Occipital lobe (tissue), 3 donors: ENCODE measurements at places on chromosomes 7 and 10.

DNA sequence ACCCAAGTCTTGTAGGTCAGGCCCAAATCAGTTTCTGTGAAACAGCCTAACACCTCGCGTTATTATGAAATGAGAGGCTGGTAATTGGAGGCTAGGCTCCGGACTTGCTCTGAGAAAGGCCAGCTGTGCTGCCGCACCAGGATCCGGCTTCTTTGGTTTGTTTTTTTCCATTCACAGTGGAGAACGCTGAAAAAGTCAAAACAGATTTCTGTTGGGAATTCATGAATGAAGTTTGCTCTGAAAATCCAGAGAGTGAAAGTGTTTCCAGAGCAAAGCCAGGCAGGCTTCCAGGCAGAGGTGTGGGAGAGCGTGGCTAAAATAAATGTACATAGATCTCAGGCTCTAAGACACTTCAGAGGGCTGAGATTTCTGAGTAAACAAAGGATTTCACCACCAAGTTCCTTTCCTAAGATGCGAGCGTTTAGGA, 240.1 kb downstream of the TRIL start:
- DNase-seq, result no peak

DNA sequence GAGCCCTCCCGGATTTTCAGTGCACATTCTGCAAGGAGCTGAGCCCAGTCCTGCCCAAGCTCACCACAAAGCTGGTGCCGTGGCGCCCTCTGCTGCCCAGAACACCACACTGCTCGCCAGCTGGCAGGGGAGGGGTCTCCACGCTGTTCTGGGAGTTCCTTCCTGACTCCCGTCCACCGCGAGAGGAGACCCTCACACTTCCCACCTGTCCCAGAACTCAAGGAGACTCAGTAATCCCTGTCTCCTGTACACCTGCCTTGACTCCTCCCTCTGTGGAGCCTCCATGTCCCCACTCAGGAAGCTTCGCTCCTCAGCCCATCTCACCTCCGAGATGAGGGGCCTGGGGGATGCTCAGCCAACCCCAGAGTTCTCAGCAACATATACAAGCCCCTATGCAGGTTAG, 11.3 kb downstream of the C10orf105 start:
- DNase-seq, result peak; percentile 36

DNA sequence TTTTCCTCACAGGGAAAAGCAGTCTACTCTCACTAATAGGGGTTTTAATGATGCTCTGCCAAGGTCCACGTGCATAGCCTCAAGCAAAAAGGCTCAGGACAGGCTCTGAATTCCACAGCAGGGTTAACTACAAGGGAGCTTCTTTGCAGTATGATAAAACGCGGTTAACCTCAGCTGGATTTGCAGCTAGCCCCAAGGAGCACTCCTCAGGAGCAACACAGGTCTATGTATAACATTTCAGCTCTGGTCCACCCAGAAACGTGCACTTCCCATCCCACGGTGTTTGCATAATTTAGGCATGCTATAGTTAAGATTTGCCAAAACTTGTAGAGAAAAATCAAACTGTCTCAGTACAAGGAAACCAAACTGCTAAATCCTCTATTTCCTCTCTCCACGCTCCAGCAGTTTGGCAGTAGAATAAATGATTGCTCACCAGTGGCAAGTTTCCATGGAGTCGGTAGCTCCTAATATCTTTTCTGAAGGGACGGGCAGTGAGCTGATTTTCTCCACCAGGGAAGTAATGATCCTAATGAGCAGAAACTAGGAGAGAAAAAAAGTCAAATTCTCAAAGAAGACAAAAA, 13.1 kb upstream of the ASB4 start:
- no peak for DNase-seq

DNA sequence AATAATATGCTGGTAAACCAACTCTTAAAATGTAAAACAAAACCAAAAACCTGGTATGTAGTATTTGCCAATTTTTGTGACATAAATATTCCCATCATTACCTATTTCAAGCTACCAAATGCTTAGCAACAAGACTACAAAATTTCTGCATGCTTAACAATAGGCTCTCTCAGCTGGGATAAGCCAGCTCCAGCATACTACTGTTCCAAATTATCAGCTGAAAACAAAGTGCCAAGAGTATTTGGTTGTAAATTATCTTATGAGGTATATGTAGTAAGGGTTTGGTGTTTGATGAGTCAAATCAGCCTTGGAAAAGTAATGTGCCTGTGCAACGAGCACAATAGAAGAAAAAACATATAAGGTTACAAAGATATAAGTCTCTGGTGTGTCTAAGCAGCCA, 263.2 kb downstream of the HGF start:
- no peak for DNase-seq

DNA sequence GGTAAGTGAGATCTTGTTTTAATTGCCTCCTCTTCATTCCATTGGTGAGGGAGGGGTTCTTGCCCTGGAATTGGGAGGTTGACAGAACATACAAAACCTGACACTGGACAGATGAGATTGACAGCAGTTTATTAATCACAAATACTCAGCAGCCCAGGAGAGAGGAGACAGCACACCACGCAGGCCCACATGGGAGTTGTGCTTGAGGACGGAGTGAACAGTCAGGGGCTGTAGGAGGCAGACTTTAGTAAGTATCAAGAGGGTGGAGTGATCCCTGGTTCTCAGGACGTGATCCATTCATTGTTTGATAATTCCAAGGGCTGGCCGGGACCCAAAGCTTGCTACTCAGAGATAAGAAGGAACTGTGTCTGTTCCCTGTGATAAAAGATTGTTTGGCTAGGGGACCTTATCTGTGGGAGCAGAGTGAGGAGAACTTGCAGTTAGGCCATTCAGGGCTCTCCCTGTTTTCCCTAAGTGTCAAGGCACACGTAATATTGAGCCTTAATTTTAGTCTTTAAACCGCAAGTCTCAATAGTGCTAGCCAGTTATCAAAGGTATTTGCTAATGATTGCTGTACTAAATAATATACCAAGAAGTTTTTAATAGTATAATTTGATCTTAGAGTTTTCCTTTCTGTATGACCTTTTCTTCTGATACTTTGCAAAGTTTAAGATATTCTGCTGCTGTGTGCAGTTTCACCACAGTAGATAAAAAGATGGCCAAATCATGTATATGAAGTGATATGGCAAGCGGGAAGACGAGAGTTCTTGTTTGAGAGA, 14.5 kb downstream of the CAPZA2 start:
- no peak for DNase-seq

- DNase-seq, result no peak
Observed at GRCh38 chr10:110379831-110380230, 75.1 kb upstream of the SMNDC1 start.

DNA sequence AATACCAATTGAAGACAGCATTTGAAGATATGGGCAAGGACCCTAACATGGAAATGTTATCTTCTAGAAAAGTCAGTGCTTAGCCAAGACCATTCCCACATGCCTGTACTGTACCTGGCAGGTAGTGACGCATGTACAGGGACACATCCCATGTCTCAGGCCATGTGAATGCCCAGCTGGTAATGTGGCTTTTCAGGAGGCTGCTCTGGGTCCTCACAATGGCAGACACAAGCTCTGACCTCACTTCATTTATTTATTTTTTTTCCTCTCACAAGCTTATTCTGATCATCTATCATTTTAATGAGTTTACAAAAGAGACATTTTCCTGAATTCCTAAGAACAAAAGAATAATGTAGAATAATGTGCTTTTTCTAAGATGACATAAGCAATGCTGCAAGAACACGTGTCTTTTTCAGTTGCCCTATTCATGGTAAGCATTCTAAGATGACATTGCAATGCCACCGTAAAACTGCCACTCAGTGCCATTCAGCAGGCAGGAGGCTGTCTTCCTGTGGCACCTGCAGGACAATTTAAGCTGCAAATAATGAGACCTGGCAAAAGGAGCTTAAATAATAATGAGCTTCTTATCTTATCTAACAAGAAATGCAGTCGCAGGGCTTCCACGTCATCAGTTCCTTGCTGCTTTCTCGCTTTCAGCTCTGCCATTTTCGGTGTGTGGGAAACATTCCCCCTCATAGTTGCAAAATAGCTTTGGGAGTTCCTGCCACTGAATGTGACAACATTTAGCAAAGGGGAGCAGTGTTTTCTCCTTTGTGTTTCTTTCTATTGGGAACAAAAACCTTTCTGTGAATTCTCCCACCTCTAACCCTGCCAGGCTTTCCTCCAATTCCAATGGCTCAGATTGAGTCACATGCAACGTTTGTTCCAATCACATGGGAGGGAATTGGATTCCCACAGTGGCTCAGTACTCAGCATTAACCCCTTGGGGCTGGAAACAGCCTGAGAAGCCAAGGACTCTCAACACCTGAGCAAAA, 113.0 kb downstream of the SEC23IP start:
- DNase-seq, result no peak

GRCh38 chr7:22944510-22944909, 69.4 kb downstream of the HYCC1 start:
- no peak for DNase-seq

DNA sequence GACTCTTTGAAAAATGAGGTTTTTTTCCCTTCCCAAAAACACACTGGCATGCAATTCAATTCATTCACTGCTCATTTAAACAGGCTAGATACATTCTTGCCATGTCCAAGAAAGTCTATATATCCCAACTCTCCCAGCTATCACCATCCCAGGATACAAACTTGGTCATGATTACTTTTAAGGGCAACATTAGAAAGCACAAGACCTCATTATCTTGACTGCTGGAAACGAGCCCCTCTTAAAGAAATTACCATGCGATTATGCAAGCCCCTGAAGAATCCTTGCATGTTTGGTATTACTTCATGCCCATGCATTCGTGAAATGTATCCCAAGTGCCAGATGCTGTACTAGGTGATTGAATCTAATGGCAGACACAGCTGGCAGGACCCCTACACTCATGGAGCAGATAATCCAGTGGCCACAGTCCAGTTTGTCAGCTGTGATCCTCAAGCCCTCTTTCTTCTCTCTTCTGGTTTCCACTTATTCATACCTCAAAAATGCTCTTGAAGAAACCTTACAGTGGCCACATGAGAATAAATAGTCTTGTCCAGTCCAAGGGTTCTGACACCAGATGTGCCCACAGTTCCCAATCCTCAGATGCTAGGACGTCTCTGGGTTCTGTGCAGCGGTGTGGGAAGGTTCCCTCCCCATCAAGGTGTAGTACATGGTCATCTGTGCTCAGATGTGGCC, 103.7 kb upstream of the HABP2 start:
- no peak for DNase-seq

DNA sequence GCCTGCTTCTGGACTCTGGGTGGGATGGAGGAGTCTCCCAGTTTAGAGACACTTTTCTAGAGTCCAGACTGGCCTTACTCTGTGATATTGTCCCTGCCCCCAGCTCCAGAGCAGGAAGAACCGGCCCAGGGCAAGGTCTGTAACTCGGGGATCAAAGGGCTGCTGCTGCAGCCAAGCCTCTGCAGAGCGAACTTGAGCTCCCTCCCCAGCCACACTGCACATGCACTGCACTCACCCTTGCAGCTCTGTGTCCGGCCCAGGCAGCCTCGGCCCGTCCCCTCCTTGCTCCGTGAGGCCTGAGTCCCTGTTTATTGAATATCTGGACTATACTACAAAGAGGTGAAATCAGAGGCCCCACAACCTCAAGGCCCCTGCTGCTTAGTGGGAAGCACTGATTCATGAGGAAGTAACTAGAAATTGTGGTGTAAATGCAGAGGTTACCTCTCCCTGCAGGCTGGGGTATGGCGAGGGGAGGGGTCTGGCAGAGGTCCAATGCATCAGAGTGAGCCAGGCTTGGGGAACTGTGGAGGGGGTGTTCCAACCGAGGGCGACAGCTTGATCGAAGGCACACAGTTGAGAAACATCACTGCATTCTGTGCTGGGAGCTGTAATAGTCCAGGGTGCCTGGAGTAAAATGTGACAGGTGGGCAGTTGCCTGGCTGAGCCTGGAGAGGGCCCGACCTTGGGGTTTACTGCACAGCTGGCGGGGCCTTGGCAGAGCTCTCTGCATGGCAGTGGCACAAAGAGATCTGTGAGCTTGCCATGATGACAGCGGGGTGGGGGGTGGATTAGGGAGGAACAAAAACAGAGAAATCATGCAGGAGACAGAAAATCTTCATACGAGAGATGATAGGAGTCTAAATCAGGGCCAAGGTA, 49.1 kb downstream of the AOC1 start:
- no peak for DNase-seq

GRCh38 chr7:28607855-28608193, 195.5 kb downstream of the CREB5 start:
- no peak for DNase-seq

DNA sequence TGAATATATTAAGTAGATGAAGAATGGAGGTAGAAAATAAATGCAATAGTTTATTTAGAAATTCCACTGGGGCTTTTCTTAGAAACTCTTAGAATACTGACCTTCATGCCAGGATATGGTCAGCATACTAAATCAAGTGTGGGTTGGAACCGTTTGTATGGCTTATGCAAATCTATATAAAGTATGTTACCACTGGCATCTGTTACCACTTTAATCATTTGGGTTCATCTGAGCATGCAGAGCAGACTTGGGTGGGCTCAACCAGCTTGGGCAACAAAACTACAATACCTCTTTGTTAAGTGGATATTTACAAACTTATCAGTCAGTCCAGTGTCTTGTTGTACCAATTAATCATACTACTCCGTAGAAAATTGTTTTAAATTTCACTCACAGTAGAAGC, 125.8 kb downstream of the CRPPA start:
- DNase-seq, result no peak

GRCh38 chr10:3282674-3283017, 110.1 kb upstream of the PITRM1 start:
- no peak for DNase-seq

DNA sequence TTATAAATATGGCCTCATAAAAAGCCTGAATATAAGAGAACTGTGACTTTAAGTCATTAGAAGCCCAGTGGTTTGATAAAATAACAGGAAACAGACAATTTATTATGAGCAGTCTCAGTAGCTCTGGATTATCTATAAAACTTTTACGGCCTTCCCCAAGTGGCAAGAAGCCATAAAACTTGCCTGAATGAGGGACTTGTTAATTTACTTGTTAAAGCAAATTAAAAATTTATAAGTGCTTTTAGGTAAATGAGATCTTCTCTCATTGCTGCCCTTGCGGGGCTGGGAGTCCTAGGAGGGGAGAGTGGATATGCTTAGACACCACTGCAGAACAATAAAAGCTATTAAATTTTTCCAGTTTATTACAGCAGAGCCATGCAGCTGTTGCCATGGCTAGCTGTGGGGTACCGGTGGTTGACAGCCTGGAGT, 499.9 kb downstream of the AUTS2 start:
- DNase-seq, result no peak

- DNase-seq, result no peak
Observed at GRCh38 chr10:34386921-34387320, 428.2 kb downstream of the PARD3 start.

DNA sequence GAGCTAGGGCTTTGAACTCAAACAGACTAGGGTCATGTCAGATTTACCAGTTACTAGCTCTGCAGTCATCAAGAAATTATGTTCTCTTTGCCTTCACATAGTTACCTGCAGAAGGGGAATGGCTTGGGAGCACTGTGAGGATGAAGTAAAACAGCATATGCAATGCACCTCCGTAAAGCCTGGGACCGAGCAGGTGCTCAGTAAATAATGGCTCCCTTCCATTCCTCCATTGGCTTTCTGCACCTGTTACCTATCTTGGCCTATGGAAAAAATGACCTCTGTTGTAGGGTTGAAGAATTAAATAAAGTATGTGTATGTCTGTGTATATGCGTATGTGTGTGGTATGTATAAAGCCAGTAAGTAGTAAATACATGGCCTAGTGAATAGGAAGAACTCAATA, 78.8 kb downstream of the PDE1C start:
- DNase-seq, result no peak

- no peak for DNase-seq
Observed at GRCh38 chr7:155355745-155356144, 58.1 kb downstream of the INSIG1 start.

- no peak for DNase-seq
Observed at GRCh38 chr7:143846692-143847091, 55.3 kb downstream of the TCAF1 start.

- DNase-seq, result no peak
Observed at GRCh38 chr10:123380491-123381085, 226.4 kb downstream of the BUB3 start.
